ENCODE measurements at places on chromosomes 5 and 9. TPM values are rescaled to one million over a fixed set of nuclear protein-coding genes. Genes with fewer than 3 reads are reported as not detected.

Gene NTRK2
- not detected for total RNA-seq

Gene NFX1
- 47.4 TPM for total RNA-seq

Gene SH3TC2
- not detected for total RNA-seq

Gene PIP5K1B
- total RNA-seq, result 0.36 TPM

Gene TTC16
- total RNA-seq, result 4.4 TPM

Gene RFESD
- 4.2 TPM for total RNA-seq

Gene ADAMTS6
- total RNA-seq, result 4.3 TPM

Gene PCDHGB4
- not detected for total RNA-seq

DNA sequence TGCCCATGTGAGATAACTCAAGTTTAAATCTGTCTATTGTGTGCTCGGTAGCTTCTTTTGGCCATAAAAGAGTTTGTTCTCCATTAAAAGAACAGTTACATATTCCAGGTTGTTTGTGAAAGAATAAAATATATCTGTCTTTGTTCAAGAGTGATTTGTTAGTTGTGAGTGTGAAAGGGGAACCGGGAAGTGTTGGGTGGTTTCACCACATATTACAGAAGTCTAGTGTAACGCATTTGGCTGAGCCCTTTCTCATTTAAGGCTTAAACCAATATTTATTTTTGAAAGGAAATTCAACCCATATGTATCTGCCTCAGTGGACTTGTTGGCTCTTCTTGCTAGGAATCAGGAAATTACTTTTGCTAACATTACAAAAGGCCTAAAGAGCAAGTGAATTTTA lies 54.1 kb upstream of the DMRTA1 start:
- no peak for DNase-seq

- no peak for DNase-seq
These were observed 84.6 kb upstream of the SNX2 start for GRCh38 chr5:122690266-122690665.

DNA sequence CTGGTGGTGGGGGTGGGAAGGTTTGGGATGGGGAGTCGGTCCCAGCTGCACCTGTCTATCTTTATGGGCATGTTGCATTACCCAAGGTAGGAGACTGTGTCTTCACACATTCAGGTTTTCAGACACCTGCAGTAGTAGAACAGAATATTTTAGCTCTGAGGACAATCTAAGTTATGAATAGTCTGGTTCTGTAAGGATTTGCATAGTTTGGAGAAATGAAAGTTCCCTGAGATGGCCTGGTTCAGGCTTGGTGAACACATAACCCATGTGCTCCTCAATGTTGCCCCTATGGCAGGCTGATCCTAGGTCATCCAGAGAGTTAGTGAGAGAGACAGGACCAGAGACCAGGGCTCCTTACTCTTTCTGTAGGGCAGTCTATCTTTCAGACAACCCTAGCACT lies 20.7 kb downstream of the TNFSF8 start:
- no peak for DNase-seq

GRCh38 chr5:128965638-128966302 lies 482 bp downstream of the SLC27A6 start:
- no peak for DNase-seq

- DNase-seq, result no peak
These were observed 724.8 kb upstream of the GRAMD2B start for GRCh38 chr5:125698420-125698819.

DNA sequence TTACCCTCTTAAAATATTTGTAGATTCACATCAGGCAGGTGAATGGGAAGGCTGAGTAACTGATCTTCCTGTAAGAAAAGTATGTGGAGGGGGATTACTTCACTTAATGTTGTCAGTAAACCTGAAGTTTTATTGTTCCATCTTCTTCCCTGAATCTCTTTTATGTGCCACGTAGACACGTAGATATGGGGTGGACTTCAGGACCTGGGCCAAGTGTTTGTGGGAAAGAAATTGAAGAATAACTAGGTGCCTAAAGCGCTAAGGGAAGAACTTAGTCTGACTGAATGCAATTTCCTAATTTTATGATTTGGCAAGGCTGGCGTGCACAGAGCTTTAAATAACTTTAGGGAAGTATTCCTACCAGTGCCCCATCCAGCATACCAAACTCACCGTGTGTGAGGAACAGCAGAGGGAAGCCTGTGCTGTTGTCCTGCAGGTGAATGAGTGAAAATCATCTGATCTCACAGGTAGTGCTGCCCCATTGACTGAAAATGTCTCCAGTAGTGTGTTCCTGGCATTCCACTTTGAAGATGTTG lies 323.4 kb downstream of the KDM4C start:
- no peak for DNase-seq

GRCh38 chr5:124702525-124702924 lies 43.9 kb downstream of the ZNF608 start:
- no peak for DNase-seq

- no peak for DNase-seq
These were observed 9.7 kb downstream of the SCAI start for GRCh38 chr9:125133403-125134329.

DNA sequence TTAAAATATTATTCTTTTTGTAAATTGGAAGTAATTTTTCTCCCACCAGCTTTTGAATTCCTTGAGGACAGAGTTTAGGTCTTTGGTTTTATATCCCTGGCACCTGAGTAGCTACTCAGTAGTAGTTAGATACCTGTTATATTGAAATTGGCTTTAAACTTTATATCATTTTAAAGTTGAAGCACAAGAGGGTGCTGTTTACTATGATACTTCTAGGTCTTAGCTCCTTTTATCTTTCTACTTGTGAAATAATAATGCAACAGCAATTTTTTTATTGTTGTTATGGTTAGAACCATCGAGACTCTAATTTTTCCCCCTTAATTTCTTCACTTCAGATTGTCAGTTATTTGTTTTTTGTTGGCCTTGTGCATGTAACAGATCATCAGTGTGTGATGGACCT lies 46.3 kb downstream of the AP3S1 start:
- DNase-seq, result no peak

- no peak for DNase-seq
These were observed 38.9 kb downstream of the ARHGAP26 start for GRCh38 chr5:142808878-142809598.

DNA sequence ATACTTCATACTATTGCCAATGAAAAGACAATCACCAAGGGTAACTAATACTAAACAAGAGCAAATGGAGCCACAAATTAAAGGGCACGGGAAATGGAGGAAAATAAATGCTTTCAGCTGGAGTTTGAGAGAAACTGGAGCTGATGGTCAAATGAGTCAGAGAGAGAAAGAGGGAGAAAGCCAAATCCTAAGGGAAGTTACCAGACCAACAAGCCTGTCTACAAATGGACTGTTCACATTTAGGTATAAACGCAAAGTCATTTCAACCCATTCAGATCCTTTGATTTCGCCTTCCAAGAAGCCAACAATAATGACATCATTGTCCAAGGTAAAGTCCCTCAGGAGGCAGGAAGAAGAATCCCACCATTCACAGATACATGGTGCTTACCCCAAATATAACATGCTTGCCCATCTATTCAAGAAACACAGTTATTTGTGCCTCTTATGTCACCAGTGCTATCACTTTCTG lies 351.8 kb downstream of the RAB3C start:
- no peak for DNase-seq

DNA sequence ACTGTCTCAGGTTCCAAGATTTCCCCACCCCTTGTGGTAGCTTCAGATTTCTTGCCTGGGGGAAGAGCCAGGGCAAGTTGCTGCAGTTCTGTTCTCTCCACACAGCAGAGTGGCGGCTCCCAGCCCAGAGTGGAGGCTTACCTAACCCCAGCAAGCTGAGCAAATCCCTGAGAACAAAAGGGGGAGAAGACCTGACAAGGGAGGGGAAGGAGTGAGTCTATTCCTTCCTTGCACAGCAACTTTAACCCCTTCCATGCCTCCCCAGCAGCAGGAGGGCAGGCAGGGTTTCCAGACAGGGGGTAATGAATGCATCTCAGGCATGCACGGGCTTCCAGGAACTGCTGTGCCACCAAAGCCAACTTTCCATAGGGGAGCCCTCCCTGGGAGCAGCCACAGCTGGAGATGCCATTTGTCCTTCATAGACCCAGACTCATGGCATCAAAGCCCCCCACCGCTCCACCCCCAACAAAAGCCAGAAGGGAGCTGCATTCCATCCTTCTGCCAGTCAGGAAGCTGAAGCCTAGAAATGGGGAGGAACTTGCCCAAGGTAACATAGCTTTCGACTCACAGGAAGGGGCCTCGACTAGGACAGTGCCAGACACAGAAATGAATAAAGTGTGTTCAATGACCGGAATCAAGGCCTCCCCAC lies 28.8 kb upstream of the FAT2 start:
- DNase-seq, result no peak
